CD4-positive, alpha-beta T cell (primary cell): ENCODE measurements at places on chromosomes 2 and 18. TPM values are rescaled to one million over a fixed set of nuclear protein-coding genes. Genes with fewer than 3 reads are reported as not detected.

Gene ZRANB3
- total RNA-seq, result 4.2 TPM

Gene DYNAP
- not detected for total RNA-seq

Gene CAPN14
- 0.20 TPM for total RNA-seq

Gene ZNF385B
- not detected for total RNA-seq

Gene CHRND
- not detected for total RNA-seq

Gene IL37
- not detected for total RNA-seq

Gene PSMA8
- not detected for total RNA-seq

DNA sequence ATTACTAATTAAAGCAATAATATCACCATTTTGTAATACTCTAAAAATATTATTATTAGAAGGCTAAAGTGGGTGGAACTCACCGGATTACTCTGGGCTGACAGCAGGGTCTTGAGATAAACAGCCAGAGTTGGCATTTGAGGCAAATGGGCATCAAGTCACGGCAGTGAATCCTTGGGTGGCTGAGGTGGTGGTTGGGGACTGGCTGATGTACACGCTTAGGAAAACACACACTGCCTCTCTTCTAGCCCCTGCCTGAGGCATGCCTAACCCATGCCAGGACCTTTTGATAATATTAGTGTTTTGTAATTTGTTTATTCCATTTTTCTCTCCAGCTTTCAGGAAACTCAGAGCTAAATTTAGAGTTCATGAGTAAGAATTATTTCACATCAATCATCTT, 76.8 kb downstream of the ACKR3 start:
- DNase-seq, result no peak
- no peaks in the 10 kb centered on the region for H3K36me3 ChIP-seq
- H3K4me1 ChIP-seq, result no peaks in the 10 kb centered on the region
- peaks cover 4% of the 10 kb centered on the region for H3K27me3 ChIP-seq
- H3K27ac ChIP-seq, result no peak overlapping the region

DNA sequence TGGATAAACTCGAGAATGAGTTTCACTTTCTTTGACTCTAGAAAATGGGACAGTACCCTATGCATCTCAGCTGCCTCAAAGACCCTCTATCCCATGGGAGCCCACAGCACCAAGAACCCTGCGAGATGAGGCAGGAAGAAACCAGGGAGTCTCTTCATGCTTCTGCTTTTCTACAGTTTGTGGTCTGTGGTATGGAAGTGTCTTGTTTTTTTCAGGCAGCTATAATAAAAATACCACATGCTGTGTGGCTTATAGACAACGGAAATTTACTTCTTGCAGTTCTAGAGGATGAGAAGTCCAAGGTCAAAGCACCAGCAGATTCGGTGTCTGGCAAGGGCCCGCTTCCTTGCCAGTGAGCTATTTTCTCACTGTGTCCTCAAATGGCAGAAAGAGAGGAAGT, 257.9 kb downstream of the SUCLG1 start:
- no peak for DNase-seq
- H3K27me3 ChIP-seq, result no peaks in the 10 kb centered on the region
- no peaks in the 10 kb centered on the region for H3K4me1 ChIP-seq
- H3K4me3 ChIP-seq, result no peak overlapping the region
- H3K27ac ChIP-seq, result no peak overlapping the region
- H3K36me3 ChIP-seq, result no peaks in the 10 kb centered on the region

DNA sequence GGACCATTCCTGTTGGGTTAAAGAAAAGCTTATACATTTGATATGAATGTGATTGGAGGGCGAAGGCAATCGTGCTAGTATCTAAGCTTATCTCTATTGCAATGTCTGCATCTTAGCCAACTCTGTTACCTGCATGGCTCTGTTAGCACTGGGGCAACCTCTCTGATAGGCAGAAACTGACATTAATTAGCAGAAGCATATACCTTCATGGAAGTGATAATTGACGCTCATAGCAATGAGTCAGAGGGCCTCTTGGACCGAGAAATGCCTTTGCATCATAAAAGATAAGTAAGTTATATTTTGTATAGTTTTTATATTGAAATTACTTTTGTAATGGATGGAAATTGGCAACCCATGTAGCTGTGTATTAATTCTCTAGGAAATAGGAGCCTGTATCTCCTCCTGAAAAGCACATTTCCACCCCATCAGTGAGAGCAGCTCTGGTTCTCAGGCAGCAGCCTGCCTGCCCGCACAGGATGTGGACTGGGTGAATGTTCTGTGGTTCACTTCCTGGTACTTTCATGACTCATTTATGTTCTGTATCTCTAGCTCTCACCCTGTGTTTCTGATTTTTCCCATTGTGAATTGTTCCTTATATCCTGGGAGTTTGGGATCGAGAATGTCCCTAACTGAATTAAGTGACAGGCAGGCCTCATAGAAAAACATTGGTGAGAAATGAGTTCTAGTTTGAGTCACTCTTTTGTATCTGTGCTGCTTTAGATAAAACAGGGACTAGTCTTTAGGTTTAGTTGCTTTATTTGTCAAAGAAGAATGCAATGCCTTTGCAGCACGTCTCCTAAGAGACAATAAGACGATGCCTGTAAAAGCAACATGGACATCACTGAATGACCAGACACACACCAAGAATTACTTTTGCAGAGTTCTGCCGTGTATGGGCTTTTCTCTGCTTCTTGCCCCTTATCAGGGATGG, 344.9 kb downstream of the DCDC2C start:
- H3K4me1 ChIP-seq, result no peaks in the 10 kb centered on the region
- H3K27me3 ChIP-seq, result no peaks in the 10 kb centered on the region
- H3K4me3 ChIP-seq, result no peak overlapping the region
- no peaks in the 10 kb centered on the region for H3K36me3 ChIP-seq

DNA sequence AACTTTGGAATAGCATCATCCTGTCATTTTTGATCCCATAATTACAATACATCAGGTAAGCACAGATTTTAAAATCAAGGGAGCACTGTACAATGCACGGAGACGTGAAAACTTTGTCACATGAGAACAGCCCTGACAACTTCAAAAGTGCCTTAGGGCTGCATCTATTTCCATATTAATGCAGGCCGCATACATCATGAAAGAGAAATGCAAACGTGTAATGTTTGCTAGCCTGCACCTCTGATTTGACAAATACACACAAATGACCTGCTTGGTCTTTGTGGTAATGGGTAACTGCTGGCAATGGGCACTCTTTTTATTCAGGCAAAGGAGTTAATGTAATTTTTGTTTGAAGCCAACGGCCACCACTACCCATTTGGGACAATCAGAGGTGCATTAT, 202.0 kb upstream of the EPHA4 start:
- H3K4me1 ChIP-seq, result no peaks in the 10 kb centered on the region
- H3K27me3 ChIP-seq, result no peaks in the 10 kb centered on the region
- DNase-seq, result no peak
- no peaks in the 10 kb centered on the region for H3K36me3 ChIP-seq

- peak overlapping the region; percentile 86 for H3K27ac ChIP-seq
- H3K4me3 ChIP-seq, result peak overlapping the region; percentile 56
- H3K27me3 ChIP-seq, result no peaks in the 10 kb centered on the region
- peaks cover 81% of the 10 kb centered on the region for H3K4me1 ChIP-seq
Observed at GRCh38 chr2:109030870-109031475, 42.0 kb upstream of the EDAR start.

- peak; percentile 67 for DNase-seq
- no peak overlapping the region for H3K27ac ChIP-seq
- no peaks in the 10 kb centered on the region for H3K36me3 ChIP-seq
- peaks cover 40% of the 10 kb centered on the region for H3K4me1 ChIP-seq
- H3K4me3 ChIP-seq, result peak overlapping the region; percentile 54
Observed at GRCh38 chr2:74515981-74516633, 1.9 kb downstream of the TLX2 start.

GRCh38 chr2:64376926-64377325, 77.0 kb upstream of the LGALSL start:
- H3K36me3 ChIP-seq, result no peaks in the 10 kb centered on the region
- H3K27me3 ChIP-seq, result no peaks in the 10 kb centered on the region
- H3K4me3 ChIP-seq, result no peak overlapping the region
- no peak overlapping the region for H3K27ac ChIP-seq

GRCh38 chr2:142734231-142734630, 143.2 kb upstream of the KYNU start:
- no peaks in the 10 kb centered on the region for H3K27me3 ChIP-seq
- H3K4me1 ChIP-seq, result no peaks in the 10 kb centered on the region
- no peak overlapping the region for H3K27ac ChIP-seq
- no peak overlapping the region for H3K4me3 ChIP-seq

- peak overlapping the region; percentile 98 for H3K27ac ChIP-seq
- H3K36me3 ChIP-seq, result peaks cover 9% of the 10 kb centered on the region
- peak; percentile 33 for DNase-seq
- peaks cover 42% of the 10 kb centered on the region for H3K4me1 ChIP-seq
- H3K4me3 ChIP-seq, result peak overlapping the region; percentile 76
- no peaks in the 10 kb centered on the region for H3K27me3 ChIP-seq
Observed at GRCh38 chr2:65228263-65228750, 676 bp downstream of the ACTR2 start.

DNA sequence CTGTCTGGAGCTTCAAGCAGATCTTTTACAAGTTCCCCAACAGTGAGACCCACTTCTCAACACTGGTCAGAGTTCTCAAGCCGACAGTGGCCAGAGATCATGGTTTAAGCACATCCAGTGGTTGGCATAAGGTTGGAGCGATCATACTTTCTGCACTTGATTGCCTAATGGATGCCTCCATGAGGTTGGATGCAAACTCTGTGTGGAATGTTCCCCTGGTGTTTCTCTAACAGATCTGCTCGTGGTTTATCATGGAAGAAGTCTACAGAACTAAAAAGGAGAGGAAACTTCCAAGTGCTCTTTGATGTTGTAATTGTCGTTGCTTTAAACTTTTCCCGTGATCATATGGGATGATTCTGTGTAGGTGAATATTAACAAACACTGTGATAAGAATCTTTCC, 60.7 kb downstream of the SH3RF3 start:
- no peaks in the 10 kb centered on the region for H3K4me1 ChIP-seq
- DNase-seq, result no peak
- H3K27me3 ChIP-seq, result no peaks in the 10 kb centered on the region
- H3K4me3 ChIP-seq, result no peak overlapping the region
